Sciatic nerve (tissue), 2 donors: ENCODE measurements at places on chromosomes 12 and 14.

DNA sequence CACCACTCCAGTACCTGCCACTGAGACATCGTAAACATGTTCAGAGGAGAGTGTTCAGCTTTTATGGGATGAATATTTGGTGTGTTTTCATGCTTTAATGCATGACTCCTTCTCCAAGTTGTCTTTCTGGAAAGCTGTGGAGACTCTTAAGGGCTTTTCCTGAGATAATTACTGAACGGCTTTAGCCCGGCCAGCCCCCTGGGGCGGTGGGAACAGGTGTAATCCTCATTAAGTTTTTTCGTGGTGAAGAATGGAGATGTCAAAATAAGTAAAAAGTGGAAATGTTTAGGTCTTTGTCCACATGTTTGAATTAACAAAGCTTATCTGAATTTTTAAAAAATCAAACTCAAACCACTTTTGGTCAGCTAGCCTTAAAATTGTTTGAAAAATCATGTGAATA lies 1.5 kb downstream of the SYNE2 start:
- DNase-seq: no peak

DNA sequence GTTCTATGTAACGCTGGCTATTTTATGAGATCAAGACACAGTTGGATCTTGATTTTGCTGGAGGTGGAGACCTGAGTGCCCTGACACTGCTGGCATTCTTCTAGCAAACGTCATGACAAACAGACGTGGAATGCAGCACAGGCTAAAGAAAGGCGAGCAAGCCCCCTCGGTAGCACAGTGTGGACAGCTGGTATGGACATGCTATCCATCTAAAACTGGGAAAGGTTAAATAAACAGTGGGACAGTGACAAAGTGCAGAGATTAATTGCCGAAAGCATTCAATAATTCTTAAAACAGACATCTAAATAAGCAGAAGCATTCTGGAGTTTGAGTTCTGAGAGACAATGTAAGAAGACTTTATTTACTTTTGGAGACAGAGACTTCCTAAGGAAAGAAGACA lies 237.2 kb downstream of the FBXL14 start:
- no peak for DNase-seq

- DNase-seq: no peak
These were observed 418.5 kb upstream of the TBX3 start for GRCh38 chr12:115102450-115102849.

GRCh38 chr14:89304972-89305703 lies 111.9 kb downstream of the FOXN3 start:
- DNase-seq: peak; percentile 66

DNA sequence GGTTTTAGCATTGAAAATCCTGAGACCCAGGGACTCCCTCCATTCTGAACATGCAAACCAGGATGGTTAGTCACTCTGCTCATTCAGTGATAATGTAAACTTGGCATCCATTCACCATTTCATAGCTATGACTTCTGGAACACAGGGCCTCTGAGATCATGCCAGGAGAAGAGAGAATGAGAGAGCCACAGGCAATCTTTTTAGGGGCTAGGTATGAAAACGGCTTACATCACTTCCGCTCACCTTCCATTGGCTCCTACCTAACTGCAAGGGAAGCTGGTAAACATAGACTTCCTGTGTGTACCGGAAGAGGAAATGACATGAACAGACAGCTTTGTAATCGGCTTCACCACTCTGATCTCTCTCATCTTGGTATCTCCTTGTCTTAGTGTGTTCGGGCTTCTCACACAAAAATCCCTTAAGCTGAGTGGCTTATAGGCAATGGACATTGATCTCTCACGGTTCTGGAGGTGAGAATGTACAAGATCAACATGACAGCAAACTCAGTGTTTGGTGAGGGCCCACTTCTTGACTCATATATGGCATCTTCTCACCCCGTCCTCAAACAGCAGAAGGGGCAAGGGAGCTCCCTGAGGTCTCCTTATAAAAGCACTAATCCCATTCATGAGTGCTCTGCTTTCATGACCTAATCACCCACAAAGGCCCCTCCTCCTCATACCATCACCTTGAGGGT lies 465.9 kb upstream of the TBX3 start:
- no peak for DNase-seq

- DNase-seq: no peak
These were observed 38.1 kb downstream of the LRTM2 start for GRCh38 chr12:1858456-1858855.

DNA sequence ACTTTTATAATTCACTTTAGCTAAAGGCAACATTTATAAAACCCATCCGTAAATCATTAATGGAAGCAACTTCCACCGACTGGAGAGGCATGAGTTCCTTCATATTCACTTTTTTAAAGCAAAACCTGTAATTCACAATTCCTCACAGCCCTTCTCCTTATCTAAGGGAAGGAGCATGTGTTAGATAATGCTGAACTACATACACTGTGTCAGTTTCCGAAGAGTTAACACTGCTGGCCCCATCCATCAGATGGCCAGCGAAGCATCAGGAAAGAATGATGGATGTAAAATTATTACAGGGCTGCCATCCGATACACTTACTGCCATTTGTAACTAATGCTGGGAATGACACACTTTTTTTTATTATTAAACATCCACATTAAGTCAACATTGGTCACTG lies 392.8 kb downstream of the SOX5 start:
- no peak for DNase-seq

GRCh38 chr14:74591394-74591793 lies 20.6 kb downstream of the LTBP2 start:
- DNase-seq: no peak

- DNase-seq: no peak
These were observed 51.3 kb downstream of the RMST start for GRCh38 chr12:97513950-97514349.

- no peak for DNase-seq
These were observed 37.0 kb upstream of the NT5DC3 start for GRCh38 chr12:103877934-103878510.

DNA sequence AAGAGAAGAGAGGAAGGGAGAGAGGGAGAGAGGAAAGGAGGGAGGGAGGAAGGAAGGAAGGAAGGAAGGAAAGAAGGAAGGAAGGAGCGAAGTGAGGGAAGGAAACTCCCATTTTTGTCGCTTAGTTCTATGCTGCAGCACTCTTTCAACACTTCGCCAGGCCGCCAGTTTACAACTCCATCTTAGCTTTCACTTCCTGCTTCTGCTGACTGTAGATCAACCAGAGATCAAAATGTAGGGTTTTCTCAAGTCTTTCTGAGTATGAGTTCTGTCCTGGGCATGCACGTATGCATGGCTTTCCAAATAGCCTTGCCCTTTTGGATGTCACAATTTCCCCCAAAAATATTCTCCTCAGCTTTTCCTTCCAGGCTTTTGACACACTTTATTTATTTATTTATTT lies 723.4 kb downstream of the TRHDE start:
- no peak for DNase-seq

- no peak for DNase-seq
These were observed 21.9 kb downstream of the SLCO1C1 start for GRCh38 chr12:20716985-20717384.

- no peak for DNase-seq
These were observed 99.6 kb downstream of the ANO6 start for GRCh38 chr12:45315462-45315861.

DNA sequence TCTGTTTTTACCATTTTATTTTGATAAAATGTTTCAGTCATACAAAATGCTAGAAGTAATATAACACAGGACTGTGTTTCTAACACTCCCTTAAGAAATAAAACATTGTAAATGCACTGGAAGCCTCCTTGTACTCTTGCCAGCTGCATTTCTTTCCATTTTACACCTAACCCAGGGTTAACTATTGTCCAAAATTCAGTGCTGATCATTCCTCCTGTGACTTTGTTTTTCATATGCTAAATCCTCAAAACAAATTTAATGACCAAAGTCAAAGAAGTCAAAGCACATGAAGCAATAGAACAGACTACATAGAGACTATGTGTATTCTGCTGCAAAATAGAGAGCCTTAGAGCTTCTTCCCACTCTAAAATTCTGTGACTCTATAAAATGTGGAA lies 420.3 kb upstream of the PRICKLE1 start:
- DNase-seq: no peak

DNA sequence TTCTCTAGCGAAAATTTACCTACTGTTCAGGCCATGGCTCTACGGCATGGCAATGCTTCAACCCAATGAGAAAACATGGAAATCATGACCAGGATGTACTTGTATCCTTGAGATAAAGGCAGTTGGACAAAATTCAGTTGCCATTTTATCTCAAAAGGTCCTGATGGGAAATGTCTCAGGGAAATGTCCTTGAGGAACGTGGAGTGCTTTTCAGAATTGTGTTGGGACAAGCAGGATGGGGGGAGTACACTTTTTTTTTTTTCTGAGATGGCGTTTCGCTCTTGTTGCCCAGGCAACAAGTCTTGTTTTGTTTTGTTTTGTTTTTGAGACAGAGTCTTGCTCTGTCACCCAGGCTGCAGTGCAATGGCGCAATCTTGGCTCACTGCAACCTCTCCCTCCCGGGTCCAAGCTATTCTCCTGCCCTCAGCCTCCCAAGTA lies 86.8 kb upstream of the EIF5 start:
- DNase-seq: no peak

DNA sequence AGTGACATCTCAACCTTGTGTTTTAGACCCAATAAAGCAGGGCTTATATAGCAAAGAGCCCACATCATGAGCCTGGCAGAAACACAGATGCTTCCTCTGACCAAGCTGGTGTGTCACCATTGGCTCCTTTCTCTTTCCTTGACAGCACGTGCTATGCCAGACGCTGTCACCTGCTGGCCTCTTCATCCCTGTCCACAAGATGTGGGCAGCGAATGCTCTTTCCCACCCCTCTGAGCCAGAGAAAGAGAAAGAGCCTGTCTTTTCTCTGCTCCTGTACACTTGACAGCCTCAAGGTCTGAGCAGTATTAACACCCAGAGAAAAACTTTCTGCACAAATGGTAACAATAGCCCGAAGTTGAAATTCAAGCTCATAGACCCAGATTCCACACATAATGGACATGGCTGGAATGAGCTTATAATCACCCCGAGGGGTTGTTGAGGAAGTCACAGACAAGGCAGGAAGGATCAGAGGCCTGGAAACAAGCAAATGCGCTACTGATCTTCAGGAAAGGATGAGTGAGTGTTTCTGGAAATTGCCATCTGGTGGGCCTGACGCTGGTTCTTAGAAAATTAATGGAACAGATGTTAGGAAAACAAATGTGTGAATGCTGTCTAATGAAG lies 8.9 kb downstream of the TGFB3 start:
- DNase-seq: no peak

DNA sequence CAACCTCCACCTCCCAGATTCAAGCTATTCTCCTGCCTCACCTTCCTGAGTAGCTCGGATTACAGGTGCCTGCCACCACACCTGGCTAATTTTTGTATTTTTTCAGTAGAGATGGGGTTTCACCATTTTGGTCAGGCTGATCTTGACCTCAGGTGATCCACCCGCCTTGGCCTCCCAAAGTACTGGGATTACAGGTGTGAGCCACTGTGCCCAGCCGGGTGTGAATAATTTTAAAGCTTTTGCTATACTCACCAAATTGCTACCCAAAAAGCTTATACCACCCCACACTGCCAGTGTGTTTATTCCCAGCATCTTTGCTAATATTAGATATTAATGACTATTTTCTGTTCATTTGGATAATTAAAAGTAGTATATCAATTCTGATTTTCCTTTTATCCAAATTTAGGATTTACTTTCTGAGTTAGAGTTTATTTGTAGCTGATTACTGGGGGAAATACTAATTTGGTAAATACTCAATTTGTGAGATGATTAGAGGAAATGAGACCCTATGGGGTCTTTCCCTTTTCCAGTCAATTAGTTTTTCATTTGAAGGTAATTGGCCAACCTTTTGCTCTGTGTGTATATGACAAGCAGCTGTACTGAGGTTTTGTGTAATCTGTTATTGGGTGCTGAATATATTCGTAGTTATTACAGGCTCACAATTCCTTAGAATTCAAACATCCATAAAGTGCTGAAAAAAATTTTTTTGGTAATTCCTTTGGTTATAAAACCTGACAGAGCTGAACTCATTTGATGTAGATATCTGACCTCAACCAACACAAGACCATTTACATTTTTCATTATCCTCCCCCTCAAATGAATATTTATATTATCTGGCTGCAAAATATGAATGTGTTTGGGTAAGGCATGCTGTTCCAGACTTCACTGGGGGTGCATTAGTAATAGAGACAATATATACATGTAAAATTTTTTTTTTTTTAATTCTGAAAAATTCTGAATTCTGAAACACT lies 73.6 kb downstream of the ANO6 start:
- DNase-seq: no peak

DNA sequence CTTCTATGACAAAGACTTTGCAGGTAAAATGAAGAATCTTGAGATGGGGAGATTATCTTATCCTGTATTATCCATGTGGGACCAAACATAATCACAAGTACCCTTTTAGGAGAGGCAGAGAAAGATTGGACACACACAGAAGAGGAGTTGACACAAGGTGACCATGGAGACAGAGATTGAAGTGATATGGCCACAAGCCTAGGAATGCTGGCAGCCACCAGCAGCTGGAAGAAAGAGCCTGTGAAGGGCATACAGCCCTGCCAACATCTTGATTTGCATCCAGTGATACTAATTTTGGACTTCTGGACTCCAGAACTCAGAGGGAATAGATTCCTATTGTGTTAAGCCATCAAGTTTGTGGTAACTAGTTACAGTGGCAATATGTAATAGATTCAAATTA lies 78.1 kb downstream of the RPS29 start:
- no peak for DNase-seq
